RWPE2 (cell line): ENCODE measurements at places on chromosomes 4 and X.
A peak's percentile ranks its signal among the peaks of the same experiment; 100 is the strongest.

GRCh38 chrX:20059467-20060128 is 57.1 kb downstream of the MAP7D2 start:
- DNase-seq, result no peak

- no peak for DNase-seq
These were observed 52.4 kb upstream of the TMEM33 start for GRCh38 chr4:41882625-41883347.

- no peak for DNase-seq
These were observed 328.0 kb downstream of the RAPGEF2 start for GRCh38 chr4:159430896-159431295.

DNA sequence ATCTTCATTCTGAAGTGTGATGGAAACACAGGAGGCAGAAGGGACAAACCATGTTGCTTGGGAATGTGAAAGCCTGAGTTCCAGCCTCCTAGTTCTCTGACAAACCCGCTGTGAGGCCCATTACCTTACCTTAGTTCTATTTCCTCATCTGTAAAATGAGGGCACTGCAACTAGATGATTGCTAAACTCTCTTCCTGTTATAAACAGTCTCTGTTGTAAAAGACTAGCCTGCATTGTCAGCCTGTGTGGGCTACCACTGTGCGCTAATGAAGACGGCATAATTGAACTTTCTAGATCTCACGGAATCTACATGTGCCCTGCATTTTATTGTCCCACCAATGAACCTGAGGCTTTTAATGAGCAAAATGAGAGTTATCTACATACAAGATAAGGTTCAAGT is 147.2 kb downstream of the AFF2 start:
- DNase-seq, result no peak

DNA sequence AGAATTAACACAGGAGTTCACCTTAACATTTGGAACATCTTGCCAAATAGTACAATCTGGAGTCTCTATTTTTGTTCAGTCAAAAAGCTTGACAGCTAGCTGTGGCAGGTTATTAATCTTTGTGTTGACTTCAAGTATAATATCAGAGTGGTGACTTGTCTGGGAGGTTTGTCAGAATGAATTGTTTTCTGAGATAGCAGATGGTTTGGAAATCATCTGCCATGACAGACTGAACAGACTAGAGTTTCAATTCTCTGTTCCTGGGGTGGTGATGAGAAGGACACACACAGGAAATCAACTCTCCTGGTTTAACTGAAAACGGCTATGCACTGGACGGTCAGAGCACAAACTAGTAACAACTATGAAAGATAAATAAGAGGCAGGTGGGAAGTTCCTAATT is 203.3 kb upstream of the EMCN start:
- no peak for DNase-seq

- DNase-seq, result no peak
These were observed 390.1 kb downstream of the ADAM29 start for GRCh38 chr4:175308236-175308635.

- DNase-seq, result no peak
These were observed 34.9 kb downstream of the GNL3L start for GRCh38 chrX:54564936-54565335.

- DNase-seq, result no peak
These were observed 26.8 kb downstream of the SLC39A8 start for GRCh38 chr4:102318526-102318925.

- no peak for DNase-seq
These were observed 79.9 kb downstream of the SLC9A6 start for GRCh38 chrX:136065044-136065671.

- DNase-seq, result no peak
These were observed 13.9 kb downstream of the FNIP2 start for GRCh38 chr4:158782551-158783360.

- no peak for DNase-seq
These were observed 26.1 kb downstream of the GASK1B start for GRCh38 chr4:158146736-158147135.

GRCh38 chr4:3397128-3397527 is 44.6 kb upstream of the HGFAC start:
- no peak for DNase-seq

DNA sequence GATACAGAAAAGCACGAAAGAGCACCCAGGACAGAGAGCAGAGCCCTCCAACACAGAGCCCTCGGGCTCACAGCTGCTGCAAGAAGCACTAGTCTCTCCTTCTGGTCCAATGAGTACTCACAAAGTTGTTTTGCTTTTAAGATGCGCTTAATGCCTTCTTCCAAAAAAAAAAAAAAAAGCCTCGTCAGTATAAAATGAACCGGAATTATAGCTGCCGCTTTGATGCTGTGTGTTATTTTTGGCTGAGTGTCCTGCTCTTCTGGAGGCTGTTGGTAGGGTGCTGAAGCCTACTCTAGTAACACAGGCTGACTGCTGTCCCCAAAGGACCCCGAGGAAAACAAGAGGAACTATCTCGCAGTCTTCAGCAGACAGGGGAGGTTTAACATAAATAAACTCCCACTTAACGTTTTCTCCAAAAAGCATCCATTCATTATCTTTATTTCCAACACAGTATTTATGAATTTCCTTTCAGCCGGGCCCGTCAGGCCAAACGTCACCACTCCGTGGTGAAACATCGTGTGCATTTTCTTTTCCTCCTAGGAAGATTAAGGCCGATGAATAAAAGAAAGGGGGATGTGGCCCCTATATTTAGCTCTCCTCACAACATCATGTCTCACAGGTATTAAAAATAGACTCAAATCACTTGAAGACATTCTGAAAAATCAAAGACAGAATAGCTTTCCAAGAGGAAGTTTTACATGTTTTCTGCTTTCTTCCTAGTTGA is 213.7 kb upstream of the PPARGC1A start:
- DNase-seq, result no peak

DNA sequence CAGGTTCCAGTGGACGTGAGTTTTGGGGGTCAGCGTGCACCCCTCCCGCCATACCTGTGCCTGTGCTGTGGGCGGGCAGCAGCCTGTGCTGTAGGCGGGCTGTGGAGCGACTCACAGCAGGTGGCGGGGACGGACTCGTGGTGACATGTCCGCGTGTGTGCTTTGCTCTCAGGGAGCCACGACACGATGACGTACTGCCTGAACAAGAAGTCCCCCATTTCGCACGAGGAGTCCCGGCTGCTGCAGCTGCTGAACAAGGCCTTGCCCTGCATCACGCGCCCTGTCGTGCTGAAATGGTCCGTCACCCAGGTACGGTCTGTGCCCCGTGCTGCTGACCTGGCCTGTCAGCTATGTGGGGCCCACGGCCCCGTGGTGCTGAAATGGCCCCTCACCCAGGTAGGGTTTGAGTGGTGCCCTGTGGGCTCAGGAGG is 7.4 kb downstream of the PLCXD1 start:
- DNase-seq, result peak; percentile 63

DNA sequence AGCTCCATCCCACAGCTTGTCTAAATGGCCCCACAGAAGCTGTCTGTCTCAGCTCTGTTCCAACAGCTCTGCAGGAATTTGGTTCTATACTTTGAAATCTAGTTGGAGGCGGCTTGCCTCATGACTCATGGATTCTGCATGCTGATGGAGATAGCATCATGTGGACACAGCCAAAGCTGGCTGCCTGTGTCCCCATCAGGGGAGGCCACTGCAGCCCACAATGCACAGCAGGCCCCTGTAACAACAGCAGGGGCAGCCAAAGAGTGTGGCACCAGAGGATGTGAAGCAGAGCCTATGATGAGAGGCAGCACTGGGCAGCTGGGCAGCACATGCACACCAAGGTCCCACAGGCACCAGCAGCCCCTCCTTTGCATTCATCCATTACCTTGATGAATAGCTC is 67.2 kb downstream of the DCAF12L1 start:
- DNase-seq, result no peak

- peak; percentile 72 for DNase-seq
These were observed 202.1 kb downstream of the PTTG2 start for GRCh38 chr4:38162240-38162784.

DNA sequence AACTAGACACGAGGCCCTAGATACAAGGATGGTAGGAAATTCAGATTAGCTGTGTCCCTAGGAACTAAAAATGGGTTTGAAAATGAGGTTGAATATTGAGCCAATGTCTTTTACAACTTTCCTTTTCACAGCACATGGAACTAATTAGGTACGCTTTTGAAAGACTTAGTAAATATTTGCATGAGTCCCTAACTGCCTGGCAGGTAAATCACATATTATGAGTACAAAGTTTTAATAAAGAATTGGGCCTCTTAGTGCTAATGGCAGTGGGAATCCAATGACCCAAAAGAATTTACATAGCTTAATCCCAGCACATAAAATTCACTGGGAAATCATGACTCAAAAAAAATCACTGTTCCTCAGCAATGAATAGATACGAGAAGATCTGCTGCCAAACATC is 16.8 kb downstream of the MUC7 start:
- no peak for DNase-seq

- DNase-seq, result peak; percentile 80
These were observed 7.0 kb downstream of the MTM1 start for GRCh38 chrX:150575419-150575814.

DNA sequence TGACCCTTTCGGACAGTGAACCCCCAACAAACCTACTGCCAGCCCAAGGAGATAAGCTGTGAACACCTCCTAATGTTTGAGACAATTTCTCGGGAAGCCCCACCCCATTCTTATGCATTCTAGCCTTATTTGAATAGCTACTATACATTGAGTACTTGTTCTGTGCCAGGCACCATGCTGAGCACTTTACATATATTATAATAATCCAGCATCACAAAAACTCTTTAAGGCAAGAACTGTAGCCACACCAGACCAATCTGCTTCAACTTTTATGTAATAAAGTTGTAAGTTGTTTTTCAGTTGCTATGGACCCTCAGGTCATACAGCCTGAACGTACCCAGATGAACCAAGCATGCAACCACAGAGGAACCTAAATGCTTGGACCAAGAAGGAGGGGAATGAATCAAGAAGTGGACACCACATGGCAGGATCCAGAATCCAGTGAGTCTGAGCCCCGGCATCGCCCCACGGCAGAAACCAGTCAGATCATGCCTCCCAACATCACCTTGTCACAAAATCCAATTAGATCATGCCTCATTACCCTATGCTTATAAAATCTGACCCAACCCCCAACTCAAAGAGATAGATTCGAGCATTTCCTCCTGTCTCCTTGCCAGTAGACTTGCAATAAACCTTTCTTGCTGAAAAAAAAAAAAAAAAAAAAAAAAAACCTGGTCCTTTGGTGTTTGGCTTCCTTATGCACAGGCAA is 225.0 kb downstream of the QDPR start:
- DNase-seq, result no peak

DNA sequence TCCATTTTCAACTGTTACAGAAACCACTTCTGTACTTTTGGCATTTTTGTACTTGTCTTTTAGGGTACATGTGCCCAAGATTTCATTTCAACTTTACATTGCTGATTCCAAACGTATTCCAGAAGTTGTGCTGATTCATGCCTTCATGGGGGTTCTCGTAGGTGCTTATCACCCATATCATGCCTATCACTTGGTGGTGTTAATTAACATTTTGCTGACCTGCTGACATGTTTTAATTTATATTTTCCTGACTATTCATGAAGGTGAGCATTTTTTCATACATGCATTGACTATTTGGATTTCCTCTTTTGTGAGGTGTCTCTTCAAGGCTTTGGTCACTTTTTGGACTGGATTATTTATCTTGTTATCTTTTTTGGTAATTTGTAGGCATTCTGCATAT is 64.1 kb downstream of the CC2D2A start:
- no peak for DNase-seq

- no peak for DNase-seq
These were observed 587 bp downstream of the CD99 start for GRCh38 chrX:2691543-2692220.

DNA sequence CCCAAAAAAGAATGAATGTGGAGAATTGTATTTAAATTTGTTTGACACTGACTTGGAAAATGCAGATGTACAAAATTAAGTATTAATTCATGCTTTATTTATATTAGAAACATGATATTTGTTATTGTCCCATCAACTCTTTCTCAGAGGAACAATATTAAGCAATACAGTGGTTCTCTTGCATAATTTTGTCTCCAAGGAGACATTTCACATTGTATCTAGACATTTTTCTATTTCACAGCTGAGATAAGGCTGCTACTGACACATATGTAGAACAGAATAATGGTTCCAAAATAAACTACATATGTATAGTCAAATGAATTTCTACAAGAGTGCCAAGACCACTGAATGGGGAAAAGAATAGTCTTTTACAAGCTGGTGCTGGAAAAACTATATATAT is 427.9 kb upstream of the SPANXN1 start:
- DNase-seq, result no peak

GRCh38 chrX:75746891-75747639 is 38.0 kb downstream of the MAGEE2 start:
- no peak for DNase-seq

- DNase-seq, result no peak
These were observed 4.3 kb downstream of the GABRQ start for GRCh38 chrX:152641996-152642395.

GRCh38 chrX:134461437-134461836 is 1.5 kb downstream of the HPRT1 start:
- no peak for DNase-seq

DNA sequence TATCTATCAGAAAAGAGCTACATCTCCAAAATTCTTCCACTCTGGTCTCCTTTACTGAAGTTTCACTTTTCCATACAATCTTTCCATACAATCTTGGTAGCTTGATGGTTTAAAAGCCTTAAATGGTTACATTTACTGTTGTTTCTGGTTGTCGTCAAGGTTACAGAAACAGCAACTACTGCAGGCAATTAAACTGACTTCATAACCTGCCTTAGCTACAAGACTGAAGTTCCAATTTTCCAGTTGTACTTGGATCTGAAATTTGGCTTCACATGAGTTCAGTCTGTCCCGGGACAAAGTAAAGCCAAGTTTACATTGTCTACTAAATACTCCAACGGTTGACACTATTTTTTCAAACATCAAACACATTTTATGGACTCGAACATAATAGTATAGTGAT is 326.4 kb downstream of the ANKRD50 start:
- no peak for DNase-seq

GRCh38 chrX:86910602-86911311 is 606.8 kb upstream of the KLHL4 start:
- DNase-seq, result no peak

GRCh38 chrX:103101299-103102042 is 8.5 kb upstream of the NXF3 start:
- DNase-seq, result no peak

DNA sequence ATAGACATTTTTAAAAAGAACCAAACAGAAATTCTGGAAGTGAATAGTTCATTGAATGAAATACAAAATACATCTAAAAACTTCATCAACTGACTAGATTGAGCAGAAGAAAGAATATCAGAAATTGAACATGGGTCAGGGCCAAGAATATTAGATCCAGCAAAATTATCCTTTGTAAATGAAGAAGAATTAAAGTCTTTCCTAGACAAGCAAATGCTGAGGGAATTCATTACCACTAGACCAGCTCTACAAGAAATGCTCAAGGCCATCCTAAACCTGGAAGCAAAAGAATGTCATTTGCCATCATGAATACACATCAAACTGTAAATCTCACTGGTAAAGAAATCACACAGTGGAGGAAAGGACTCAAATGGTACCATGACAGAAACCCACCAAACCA is 72.7 kb upstream of the RPL34 start:
- DNase-seq, result no peak

DNA sequence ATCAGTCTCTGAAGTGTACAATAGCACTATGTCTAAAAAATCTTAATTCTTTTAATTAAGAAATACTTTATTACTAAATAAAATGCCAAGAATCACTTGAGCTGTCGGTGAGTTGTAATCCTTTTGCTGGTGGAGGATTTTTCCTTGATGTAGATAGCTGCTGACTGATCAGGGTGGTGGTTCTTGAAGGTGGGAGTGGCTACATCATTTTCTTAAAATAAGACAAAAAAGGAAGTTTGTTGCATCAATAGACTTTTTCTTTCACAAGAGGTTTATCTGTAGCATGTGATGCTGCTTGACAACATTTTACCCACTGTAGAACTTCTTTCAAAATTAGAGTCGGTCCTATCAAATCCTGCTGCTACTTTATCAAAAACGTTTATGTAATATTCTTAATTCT is 68.8 kb upstream of the ZC4H2 start:
- no peak for DNase-seq
